Stimulated activated CD4-positive, alpha-beta T cell treated with anti-CD3 and anti-CD28 coated beads, TNF-alpha, amount 100 ng/mL, for 4 hours (primary cell): ENCODE measurements at places on chromosomes 6 and 20.
A peak's percentile ranks its signal among the peaks of the same experiment; 100 is the strongest.

DNA sequence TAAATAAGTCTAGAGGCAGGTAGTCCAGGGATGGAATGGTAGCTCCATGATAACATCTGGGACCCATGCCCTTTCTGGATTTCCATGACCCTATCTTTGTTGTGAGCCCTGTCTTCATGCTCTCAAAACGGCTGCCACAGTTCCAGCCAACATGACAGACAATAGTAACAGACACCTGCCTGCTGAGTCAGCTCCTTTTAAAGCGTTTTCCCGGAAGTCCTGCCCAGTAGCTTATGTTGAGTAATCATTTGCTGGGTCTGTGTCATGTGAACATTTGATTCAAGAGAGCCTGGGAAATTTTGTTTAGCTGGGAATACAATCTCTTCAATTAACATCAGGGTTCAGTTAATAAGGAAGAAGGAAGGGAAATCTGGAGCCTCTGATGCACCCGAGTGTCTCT, 262.2 kb upstream of the SULF2 start:
- no peak for DNase-seq

DNA sequence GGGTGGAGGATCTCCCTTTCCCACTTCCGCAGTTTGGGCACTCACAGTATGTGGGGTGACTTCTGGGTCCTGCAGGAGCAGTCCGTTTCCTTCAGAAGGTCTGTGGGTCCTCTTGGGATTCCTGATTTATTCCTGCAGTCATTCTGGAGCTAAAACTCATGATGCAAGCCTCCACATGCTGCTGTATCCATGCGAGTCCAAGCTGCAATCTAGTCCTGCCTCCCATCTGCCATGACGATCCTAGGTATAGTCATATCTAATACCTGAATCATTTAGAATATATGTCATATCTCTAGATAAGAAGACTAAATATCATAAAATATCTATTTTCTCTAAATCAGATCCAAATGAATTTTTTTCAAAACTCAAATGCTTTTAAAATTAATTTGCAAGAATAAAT, 103.4 kb upstream of the AHI1 start:
- no peak for DNase-seq

DNA sequence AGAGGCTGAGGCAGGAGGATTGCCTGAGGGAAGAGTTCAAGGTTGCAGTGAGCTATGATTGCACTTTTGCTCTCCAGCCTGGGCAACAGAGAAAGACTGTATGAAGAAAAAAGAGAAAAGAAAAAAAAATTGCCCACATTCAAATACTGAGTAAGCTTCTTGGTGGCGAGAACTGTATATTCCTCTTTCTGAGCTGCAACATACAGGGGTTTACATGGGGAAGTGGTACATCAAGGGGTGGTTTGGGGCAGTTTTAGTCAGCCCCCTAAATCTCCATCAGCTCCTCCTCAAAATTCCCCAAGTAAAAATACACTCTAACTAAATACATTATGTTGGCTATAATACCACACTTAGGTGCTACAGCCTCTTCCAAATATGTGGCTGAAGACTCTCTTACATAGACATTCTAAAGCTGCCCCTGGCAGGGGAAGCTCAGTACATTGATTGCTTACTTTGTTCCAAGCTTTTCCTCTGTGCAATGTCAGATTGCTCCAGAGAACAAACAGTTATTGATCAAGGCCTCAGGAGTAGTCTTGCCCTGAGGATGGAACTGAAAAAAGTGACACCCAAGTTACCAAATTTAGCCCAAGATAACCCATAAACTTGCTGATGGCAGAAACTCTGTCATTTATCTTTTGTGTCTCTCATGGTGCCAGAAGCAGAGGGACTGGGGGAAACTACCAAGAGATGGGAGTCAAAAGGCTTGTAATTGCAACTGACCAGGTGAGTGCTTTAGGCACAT, 107.4 kb upstream of the RIPOR2 start:
- no peak for DNase-seq

- DNase-seq: no peak
Observed at GRCh38 chr6:4670824-4671409, 105.3 kb upstream of the CDYL start.

DNA sequence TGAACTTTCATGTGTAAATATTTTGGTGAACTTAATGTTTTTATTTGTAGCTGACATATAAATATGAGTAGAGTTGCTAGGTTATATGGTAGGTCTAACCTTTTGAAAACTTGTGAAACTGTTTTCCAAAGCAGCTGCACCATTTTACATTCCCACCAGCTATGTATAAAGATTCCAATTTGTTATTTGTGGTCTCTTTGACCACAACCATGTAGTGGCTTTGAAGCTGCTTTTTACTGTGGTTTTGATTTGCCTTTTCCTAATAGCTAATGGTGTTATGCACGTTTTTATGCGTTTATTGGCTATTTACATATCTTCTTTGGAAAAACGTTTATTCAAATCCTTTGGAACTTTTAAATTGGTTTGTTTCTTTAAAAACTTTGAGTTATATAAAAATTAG, 10.3 kb downstream of the CST3 start:
- DNase-seq: no peak

GRCh38 chr6:133553652-133554051, 312.5 kb downstream of the EYA4 start:
- no peak for DNase-seq

- DNase-seq: no peak
Observed at GRCh38 chr6:68158256-68158655, 476.8 kb upstream of the ADGRB3 start.

GRCh38 chr6:23371132-23371915, 754.7 kb upstream of the NRSN1 start:
- no peak for DNase-seq

GRCh38 chr6:110334423-110335180, 23.5 kb downstream of the METTL24 start:
- no peak for DNase-seq

- DNase-seq: no peak
Observed at GRCh38 chr6:70667256-70667710, 400 bp upstream of the SMAP1 start.

DNA sequence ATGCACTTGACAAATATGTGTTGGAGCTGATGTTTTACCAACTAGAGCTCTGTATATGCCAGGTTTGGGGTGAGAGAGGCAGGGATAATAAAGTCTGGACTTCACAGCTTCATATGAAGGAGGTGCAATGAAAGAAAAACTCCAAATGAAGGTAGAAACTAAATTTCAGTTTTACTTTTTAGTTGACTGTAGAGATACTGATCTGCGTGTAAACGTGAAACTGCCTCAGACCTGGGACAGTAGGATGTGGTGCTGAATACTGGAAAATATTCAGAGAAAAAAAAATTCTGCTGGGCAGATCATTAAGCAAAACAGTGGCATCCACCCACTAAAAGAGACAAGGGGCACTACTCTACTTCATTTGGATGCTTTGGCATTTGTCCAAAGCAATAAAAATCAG, 94.5 kb downstream of the BACH2 start:
- DNase-seq: no peak

GRCh38 chr6:54981647-54982046, 135.1 kb downstream of the FAM83B start:
- no peak for DNase-seq

DNA sequence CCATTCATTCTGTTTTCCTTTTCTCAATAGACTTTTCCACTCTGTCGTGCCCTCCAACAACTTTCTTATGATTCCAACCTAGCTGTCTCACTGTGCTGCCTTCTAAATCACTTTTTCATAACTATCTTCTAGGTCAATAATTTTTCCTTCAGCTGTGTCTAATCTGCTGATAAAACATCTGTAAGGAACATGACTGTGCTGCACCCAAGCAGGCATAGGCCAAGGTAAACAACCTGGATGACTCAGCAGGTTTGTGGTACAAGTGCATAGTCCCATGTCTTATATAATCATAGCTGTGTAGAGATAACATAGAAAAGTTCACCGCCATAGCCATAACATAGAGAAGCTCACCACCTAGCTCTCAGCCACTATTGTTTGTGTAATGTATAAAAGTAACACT, 332.3 kb downstream of the PLCB1 start:
- no peak for DNase-seq

- DNase-seq: no peak
Observed at GRCh38 chr6:144888621-144889020, 603.5 kb downstream of the UTRN start.

GRCh38 chr6:138726066-138726756, 47.4 kb upstream of the CCDC28A start:
- DNase-seq: no peak

- DNase-seq: no peak
Observed at GRCh38 chr6:111817451-111818120, 55.7 kb downstream of the FYN start.

GRCh38 chr6:91708534-91708933, 1121.7 kb upstream of the MAP3K7 start:
- no peak for DNase-seq

- no peak for DNase-seq
Observed at GRCh38 chr20:58576603-58576970, 61.4 kb upstream of the APCDD1L start.

DNA sequence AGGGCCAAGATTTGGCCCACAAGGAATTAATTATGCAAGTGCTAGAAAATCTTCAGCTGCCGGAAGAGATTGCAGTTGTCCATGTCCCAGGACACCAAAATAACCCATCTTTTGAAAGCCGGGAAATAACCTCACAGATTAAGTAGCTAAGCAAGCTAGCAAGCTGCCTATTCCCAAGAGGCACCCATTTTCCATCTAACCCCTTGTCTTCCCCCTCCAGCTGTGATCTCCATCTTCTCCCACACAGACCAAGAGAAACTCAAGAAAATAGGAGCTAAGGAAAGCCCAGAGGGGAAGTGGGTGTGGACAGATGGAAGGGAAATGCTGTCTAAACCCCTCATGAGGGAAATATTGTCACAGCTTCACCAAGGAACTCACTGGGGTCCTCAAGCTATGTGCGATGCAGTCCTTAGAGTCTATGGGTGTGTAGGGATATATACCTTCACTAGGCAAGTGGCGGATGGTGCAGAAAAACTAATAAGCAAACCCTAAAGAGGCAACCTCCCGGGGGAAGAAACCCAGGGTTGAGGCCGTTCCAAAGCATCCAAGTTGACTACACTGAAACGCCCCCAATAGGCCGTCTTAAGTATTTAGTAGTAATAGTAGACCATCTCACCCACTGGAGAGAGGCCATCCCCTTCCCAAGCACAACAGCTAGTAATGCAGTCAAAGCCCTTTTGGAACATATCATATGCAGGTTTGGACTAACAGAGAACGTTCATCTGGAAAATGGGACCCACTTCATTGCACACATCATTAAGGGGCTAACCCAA, 64.3 kb upstream of the PRSS16 start:
- DNase-seq: no peak

- no peak for DNase-seq
Observed at GRCh38 chr6:43970913-43971775, 156.1 kb downstream of the MRPL14 start.

- no peak for DNase-seq
Observed at GRCh38 chr20:51046021-51046985, 23.4 kb upstream of the KCNG1 start.

DNA sequence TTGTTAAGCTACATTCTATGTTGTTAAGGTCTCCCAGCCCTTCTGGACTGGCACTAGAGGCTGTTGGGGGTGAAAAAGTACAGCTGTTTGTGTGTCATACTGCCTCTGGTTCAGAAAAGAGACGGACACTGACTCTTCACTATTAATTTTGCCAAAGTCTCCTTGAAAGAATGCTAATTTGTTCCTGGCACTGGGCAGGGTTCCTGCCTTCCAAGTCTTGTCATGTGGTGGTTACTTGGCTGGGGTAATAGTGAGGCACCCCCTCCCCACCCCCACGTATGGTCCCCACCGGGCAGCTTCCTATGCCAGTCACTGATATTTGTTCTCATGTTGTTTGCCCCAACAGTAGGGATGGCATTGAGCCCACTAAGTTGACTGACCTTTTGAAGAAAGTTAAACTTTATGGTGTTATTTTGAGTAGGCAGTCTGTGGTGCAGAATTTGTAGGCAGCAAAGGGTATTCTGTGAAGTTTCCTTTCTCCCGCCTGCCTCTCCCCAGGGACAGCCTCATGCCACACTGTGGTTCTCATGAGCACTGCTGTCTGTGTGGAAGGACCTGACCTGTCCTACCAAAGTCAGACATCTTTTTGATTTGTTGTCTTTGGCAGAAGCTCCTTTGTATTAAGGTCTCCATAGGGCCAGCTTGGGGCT, 8.7 kb downstream of the CDS2 start:
- DNase-seq: no peak

- DNase-seq: peak; percentile 23
Observed at GRCh38 chr6:129683601-129684322, 26.2 kb downstream of the ARHGAP18 start.

- no peak for DNase-seq
Observed at GRCh38 chr6:90263633-90264032, 33.0 kb downstream of the BACH2 start.

- no peak for DNase-seq
Observed at GRCh38 chr6:38320843-38321242, 318.9 kb downstream of the BTBD9 start.

DNA sequence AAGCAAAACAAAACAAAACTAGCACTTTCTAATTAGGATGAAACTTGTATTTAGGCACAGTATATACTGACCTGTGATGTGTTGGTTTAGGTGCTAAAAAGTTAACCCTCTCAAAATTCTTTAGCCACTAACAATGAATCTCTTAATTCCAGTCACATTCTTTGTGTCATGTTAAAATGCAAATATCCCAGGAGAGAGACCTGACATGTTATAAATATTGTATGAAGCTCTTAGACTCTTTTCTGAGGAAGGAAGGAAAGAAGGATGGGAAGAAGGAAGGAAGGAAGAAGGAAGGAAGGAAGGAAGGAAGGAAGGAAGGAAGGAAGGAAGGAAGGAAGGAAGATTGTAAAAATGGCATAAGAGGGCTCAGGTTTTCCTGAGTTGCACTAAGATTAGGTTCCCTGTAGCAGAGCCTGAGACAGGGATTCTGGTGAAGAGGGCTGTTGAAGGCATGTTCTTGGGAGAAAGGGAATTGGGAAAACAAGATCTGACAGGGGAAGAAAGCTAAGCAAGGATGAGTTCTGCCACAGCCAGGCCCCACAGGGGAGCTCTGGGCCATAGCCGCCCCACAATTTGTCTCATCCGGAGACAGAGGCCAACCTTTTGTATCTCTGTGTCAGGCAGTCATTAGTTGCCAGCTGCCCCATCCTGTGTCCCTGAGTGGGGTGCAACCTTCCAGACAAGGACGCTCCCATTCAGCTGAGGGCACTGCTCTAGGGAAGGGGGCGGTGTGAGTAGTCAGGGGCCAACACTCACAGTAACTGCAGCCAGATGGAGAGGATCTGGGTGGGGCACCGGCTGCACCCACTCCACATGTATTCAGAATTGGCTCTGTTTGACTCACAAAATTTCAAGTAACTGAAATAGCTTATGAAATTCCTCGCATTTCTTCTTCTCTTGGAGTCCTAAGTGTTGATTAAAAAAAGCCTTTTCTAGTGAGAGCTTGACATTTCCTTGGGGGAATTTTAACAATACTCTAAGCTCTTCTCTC, 189.3 kb upstream of the ARG1 start:
- no peak for DNase-seq

GRCh38 chr6:52381249-52381648, 19.3 kb downstream of the PAQR8 start:
- no peak for DNase-seq
